ENCODE measurements at places on chromosomes 6 and 20.

- no peak for DNase-seq
Measured at GRCh38 chr6:15819226-15819625, 156.4 kb upstream of the DTNBP1 start.

DNA sequence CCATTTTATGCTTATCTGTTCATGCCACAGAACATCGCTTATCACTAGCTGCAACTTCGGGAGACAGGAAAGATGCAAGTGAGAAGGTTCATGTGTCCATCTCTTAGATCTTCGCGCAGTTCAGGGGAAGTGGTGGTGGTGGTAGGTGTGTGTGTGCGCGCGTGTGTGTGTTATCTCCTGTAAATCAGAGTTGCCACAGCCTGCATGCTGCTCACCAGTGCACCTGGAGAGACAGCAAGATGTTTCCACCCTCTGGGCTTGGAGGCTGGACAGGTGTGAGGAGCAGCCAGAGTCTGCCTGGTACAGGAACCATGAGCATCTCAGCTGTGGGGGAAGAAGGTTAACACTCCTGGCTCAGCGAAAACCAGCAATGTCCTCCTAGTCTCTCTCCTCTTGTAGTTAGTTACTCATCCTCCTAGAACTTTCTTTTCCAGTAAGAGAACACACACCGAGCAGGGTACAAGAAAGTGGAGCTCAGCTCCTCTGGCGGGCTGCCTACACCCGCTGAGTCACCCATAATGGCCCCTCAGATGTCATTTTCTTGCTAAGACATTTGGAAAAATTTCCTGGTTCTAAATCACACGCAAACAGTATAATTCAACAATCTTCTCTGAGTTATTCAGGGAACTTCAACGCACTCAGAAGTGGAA, 5.1 kb upstream of the TUBB1 start:
- no peak for DNase-seq

DNA sequence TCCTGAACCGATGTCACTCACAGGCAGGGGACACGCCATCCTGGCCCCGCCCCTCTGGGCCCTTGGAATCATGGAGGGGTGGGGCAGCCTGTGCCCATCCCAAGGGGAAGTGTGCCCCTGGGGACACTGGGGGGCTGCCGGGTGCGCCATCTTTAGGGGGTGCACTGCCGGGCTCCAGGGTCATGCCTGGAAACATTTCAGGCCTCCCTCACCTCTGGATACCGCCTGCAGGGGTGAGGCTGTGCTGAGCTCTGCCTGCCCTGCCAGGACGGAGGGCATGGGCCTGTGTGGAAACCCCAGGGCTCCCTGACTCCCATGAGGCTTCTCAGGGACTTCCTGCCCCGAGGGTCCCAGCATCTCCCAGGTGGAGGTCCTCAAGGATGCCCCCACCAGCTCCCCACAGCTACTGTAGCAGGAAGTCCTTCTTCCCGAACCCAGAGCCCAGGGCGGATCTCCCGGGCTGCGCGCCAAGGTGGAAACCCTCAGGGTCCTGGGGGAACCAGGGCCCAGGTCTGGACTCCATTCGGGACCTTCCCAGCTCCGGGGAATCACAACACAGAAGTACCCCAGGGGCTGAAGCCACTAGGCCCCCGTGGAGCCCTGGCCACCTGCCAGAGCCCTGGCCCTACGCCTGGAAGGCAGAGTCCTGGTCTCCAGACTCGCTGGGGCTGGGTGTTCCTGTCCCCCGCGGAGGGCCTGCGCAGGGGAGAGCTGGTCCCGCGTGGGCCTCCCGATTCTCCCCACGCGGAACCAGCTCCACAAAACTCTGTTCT, 15.6 kb downstream of the CHRNA4 start:
- no peak for DNase-seq

DNA sequence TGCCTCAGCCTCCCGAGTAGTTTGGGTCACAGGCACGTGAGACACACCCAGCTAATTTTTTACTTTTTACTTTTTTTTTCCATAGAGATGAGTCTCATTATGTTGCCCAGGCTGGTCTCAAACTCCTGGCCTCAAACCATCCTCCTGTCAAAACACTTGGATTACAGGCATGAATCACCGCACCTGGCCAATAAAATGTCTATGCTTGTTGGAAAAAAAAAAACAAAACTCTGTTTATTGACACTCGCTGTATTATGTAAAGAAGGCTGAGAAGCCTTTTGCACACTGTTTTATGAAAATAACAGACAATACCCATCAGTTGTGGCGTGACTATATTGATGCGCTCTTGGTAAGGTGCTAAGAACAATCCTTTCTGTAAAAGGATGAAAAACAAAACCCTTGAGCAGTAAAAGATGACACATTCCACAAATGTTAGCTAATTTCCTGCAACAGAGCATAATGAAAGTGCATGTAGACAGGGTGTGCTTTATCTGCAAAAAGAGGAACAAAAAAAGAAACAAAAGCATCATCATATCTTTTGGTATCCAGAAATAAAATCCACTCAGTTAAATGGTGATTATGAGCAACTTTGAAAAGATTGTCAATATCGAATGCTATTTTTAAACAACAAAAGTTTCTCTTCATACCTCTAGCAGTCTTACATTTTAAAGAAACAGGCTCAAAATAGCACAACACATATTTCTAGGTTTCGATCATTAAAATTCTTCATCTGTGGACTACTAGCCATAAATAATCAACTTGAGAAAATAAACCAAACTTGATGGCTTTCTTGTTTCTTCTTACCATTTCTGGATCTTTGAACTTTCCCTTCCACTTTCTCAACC, 108.3 kb upstream of the PHACTR1 start:
- DNase-seq: no peak

- DNase-seq: peak; percentile 60
Measured at GRCh38 chr6:41066867-41067304, 5.3 kb downstream of the OARD1 start.

DNA sequence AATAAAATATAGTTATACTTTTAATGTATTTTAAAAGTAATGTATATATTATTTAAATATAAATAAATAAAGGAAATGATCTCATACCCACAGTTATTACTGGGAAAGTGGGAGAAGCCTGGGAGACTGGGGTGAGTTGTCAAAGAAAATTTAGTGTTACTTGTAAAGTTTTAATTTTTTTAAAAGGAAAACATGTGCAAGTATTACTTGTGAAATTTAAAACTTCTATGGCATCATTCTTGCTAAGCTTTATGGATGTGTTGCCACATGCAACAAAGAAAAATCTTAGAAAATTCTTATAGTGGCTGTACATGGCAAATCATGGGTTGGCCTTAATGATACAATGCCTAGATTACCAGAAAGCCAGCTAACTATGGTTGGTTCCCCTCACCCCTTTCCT, 194.0 kb upstream of the KCNK16 start:
- no peak for DNase-seq

- no peak for DNase-seq
Measured at GRCh38 chr20:63125581-63125837, 90.4 kb downstream of the YTHDF1 start.

DNA sequence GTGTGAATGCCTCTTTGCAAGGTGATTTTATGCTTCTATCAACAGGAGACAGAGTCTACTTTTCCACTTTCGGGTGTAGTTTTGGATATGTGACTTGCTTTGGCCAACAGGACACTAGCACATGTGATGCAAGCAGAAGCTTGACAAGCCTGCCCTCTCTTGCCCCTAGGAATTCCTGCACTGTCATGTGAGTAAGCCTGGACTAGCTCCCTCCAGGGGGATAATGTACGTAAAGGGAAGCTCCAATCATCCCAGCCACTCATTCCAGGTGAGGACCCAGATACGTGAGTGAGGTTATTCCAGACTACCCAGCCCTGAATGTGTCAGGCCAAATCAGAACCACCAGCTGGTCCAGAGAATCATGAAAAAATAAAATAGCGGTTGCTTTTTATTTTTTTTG, 33.3 kb downstream of the BEND3 start:
- no peak for DNase-seq

- no peak for DNase-seq
Measured at GRCh38 chr6:157385482-157385881, 4.5 kb downstream of the ZDHHC14 start.

GRCh38 chr6:79413562-79414002, 123.6 kb downstream of the LCA5 start:
- no peak for DNase-seq

- DNase-seq: no peak
Measured at GRCh38 chr6:82385546-82385945, 21.9 kb downstream of the TPBG start.

- DNase-seq: peak; percentile 32
Measured at GRCh38 chr20:7859356-7859802, 80.9 kb downstream of the HAO1 start.

DNA sequence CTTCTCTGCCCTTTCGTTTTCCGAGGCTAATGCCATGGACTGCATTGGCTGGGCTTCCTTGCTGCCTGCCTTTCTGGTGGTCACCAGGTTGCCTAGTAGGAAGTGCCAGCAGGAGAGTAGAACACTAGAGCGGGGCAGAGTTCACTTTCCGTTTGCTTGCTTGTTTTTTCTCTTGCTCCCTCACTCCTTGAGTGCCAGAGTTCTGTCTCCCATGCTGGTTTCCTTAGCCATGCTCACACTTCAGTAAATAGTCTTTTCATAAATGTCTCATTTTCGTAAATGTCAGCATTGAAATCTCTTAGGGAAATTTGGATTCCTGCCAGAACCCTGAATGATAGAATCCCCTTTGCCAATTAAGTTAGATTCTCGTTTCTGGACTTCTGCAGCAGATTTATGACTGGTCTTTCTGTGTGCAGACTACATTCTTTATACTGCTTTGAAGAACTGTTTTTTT, 63.9 kb downstream of the FAM83B start:
- DNase-seq: no peak

GRCh38 chr6:111072801-111073360, 14.4 kb upstream of the SLC16A10 start:
- DNase-seq: no peak

GRCh38 chr6:85372188-85372914, 77.5 kb upstream of the NT5E start:
- DNase-seq: no peak

DNA sequence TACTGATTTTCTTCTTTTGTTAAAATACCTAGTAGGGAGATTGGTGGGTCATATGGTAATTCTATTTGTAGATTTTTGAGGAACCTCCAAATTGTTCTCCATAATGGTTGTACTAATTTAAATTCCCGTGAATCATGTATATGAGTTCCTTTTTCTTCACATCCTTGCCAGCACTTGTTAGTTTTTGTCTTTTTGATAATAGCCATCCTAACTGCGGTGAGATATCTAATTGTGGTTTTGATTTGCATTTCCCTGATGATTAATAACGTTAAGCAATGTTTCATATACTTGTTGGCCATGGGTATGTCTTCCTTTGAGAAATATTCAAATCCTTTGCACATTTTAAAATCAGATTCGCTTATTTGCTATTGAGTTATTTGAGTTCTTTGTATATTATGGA, 110.9 kb downstream of the JAG1 start:
- DNase-seq: no peak

- no peak for DNase-seq
Measured at GRCh38 chr6:28981431-28981832, 23.7 kb downstream of the ZNF311 start.

- no peak for DNase-seq
Measured at GRCh38 chr6:108052706-108053105, 21.8 kb downstream of the OSTM1 start.

DNA sequence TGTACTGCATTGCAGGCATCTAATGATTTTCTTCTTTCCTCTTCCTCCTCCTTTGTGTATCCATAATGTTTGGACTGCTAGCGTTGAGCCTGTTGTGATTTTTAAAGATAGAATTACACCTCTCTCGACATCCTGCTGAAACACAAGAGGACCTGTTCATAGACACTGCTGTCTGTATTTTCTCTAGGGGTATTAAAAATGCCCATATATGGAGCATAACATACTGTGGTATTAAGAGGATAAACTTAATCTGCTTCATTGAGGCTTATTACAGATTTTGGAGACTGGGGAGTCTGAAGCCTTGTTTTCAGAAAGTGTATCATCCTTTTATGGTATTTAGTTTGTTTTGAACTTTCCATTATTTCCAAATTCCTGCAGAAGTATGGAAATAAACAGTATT, 414.3 kb downstream of the CDKAL1 start:
- DNase-seq: no peak

DNA sequence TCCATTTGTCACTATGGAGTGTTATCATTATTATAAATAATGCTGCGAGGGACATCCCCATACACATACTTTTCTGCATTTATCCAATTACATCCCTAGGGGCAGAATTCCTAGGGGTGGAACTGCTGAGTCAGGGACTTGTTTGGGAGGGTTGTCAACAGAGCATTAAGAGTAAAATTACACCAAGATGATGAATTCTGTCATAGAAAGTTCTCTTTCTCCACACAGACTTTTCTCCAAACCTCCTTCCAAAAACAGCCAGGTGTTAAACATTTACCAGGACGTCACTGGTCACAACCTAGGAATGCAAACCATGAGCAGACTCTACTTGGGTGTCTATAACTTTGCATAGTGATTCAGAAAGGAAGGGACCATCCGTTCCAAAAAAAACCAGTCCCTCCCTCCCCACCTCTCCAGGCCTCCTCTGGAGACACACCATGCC, 95.5 kb downstream of the PRND start:
- no peak for DNase-seq

DNA sequence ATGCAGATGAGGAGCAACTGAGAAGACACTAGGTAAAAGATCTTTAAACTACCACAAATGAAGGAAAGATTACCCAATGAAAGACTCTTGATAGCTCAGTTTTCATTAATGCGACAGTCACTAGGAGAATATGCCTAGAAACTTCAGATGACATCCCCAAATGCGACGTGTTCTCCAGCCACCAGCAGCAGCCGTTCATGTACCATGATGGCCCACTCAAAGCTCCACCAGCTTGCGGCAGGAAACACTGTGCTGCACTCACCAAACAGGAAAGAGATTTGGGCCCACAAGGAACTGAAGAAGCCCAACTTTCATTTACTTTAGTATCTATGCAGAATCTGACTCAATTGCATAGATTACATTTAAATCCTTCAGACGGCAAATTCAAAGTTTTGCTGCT, 7.5 kb downstream of the DIDO1 start:
- DNase-seq: no peak

GRCh38 chr6:38813041-38813823, 98.1 kb downstream of the DNAH8 start:
- no peak for DNase-seq

DNA sequence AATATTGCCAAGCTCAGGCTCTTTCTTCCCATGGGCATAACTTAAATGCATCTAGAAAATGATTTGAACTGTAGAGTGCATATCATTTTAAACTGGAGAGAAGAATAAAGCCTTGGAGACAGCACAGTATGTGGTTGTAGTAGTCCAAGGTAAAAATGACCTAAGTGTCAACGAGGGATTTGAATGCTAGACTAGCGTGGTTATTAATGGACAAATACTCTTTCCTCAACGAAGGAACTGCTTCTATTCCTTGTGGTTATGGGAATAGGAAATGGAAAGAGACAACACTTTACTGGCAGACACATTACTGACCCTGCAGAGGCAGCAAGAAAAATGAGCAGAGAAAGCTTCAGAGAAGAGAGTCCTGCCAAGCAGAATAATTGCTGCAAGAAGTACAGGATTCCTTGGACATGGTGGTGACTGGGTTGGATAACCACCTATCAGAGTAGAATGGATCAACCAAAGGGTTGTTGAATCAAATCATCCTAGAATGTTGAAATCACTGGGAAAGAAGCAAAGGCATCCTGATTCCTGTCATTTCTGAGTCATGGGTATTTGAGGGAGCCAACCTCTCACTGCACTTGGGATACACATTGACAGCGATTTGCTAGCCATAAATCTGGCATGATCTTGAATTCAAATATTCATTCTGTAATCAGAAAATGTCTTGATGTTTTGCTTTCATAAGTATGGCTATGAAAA, 258.1 kb upstream of the EPHA7 start:
- no peak for DNase-seq

GRCh38 chr6:87472525-87473418, at the start of gene SLC35A1:
SLC35A1 (plus strand) TSS chr6:87472974; CDS start chr6:87473004, 30 bp downstream.
- DNase-seq: peak; percentile 13
